ENCODE measurements at places on chromosomes 1 and 21. TPM values are rescaled to one million over a fixed set of nuclear protein-coding genes. Genes with fewer than 3 reads are reported as not detected.

- peak; percentile 27 for DNase-seq
These were observed 7.5 kb downstream of the KIF1B start for GRCh38 chr1:10217748-10218441.

GRCh38 chr1:197620714-197621163 lies 154.5 kb downstream of the DENND1B start:
- DNase-seq: no peak

DNA sequence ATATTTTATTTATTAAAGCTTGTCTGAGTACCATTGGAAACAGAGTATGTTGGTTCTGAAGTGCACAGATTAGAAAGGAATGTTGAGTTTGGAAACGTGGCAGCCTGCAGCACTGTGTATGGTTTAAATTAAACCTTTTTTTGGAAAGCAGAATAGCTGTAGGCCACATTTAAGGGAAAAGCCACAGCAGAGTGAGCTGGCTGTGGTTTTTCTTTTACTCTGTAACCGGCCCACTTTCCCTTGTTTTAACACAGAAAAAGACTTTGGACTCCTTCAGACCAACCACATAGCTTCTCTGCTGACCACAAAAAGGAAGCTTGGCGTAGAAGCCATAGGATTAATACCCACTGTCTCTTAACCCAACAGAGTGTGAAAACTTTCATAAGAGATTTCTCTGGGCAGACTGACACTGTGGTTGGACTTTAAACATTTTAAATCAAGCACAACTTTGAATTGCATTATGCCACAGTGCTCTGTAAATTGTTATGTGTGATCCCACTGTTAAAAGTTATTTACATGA lies 75.2 kb downstream of the NFIA start:
- DNase-seq: no peak

DNA sequence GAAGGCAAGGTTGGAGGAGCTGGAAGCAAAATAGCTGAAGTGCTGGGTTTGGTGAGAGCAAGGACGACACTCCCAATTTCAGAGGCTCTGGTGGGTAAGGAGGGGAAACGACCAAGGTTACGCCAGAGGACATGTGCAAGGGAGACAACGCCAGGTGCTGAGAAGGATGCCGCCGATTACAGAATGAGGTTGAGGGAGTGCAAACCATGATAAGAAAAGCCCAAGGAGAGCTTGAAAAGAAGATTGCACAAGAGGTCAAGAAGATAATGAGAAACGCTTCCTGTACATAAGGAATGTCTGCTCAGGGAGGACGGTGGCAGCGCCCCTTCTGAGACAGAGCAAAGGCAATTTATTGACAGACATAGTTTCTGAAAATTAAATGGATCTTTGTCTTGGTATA lies 382.0 kb upstream of the PROX1 start:
- no peak for DNase-seq

DNA sequence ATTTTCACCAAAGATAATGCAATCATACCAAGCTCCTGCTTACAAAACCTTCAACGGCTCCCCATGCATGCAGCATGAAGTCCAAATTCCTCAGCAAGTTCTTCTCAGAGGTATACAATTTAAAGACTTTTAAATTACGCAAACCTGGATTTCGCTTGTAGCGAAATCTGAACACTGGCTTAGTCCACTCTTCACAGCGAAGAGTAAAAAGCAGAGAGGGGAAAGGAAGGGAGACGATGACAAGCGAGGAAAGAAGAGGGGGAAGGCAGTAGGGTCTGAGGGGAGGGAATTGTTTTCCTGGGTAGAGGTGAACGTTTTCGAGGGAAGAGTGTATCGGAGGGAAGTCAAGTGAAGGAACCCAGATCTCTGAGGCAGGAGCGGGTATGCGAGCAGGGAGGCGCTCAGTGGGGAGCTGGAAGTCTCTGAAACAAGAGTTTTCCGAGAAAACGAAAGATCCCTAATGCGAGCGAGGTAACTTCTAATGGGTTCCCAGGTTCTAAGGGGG lies 790 bp downstream of the TESK2 start:
- peak; percentile 38 for DNase-seq

- DNase-seq: peak; percentile 35
These were observed 251.8 kb upstream of the VAMP3 start for GRCh38 chr1:7519181-7519860.

DNA sequence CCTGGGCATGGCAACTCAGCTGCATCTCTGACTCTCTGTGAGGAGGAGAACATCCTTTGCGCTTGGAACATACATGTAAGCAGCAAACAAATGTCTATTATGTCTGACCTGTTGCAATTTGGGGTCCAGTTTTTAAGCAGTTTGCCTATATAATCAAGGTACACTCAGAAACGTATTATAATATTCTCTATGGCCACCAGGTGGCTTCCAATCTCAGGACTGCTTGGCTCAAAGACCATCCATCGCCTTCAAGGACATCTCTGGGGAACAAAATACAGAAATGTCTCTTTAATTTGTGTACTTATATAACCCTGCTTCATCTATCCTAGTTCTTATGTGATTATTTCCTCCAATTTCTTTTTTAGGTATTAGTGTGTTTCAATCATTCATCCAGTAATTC lies 227.2 kb downstream of the OLFM3 start:
- DNase-seq: no peak

DNA sequence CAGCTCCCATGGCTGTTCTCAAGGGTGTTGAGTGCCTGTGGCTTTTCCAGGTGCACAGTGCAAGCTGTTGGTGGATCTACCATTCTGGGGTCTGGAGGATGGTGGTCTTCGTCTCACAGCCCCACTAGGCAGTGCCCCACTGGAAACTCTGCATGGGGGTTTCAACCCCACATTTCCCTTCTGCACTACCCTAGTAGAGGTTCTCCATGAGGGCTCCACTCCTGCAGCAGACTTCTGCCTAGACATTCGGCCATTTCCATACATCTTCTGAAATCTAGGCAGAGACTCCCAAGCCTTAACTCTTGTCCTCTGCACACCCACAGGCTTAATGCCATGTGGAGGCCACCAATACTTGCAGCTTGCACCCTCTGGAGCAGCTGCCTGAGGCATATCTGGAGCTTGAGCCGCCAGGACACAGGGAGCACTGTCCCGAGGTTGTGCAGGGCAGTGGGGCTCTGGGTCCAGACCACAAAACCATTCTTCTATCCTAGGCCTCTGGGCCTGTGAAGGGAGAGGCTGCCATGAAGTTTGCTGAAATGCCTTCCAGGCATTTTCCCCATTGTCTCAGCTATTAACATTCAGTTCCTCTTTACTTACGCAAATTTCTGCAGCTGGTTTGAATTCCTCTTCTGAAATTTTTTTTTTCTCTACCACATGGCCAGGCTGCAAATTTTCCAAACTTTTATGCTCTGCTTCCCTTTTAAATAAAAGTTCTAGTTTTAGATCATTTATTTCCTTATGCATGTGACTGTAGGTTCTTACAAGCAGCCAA lies 8.8 kb upstream of the CAPN8 start:
- no peak for DNase-seq

DNA sequence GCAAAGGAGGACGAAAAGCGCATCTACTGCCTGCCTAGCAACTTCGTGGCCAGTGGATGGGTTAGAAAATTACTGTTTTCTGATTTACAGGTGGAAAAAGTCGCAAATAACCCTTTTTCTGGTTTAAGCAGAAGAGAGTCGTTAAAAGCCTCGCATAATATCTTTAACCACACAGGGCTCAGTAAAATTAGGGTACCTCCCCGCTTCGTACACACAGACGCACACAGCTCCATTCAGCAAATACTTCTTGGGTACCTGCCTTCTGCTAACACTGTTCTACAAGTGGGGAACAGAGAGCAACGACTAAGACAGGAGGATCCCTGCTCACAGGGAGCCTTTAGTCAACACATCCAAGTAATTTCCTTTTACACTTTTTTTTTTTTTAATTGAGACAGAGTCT lies 704 bp downstream of the ALG6 start:
- no peak for DNase-seq

The KCNN3 gene
- 11.4 TPM for total RNA-seq

The TXLNA gene
- total RNA-seq: 42.9 TPM

The FCGR2B gene
- 35.2 TPM for total RNA-seq

The ITLN1 gene
- total RNA-seq: 2.5 TPM

The LENEP gene
- not detected for total RNA-seq

The KPNA6 gene
- total RNA-seq: 57.1 TPM

Measured in spleen (tissue), 13 donors.